ENCODE measurements at places on chromosomes 5 and 9. TPM values are rescaled to one million over a fixed set of nuclear protein-coding genes. Genes with fewer than 3 reads are reported as not detected.
A peak's percentile ranks its signal among the peaks of the same experiment; 100 is the strongest.

DNA sequence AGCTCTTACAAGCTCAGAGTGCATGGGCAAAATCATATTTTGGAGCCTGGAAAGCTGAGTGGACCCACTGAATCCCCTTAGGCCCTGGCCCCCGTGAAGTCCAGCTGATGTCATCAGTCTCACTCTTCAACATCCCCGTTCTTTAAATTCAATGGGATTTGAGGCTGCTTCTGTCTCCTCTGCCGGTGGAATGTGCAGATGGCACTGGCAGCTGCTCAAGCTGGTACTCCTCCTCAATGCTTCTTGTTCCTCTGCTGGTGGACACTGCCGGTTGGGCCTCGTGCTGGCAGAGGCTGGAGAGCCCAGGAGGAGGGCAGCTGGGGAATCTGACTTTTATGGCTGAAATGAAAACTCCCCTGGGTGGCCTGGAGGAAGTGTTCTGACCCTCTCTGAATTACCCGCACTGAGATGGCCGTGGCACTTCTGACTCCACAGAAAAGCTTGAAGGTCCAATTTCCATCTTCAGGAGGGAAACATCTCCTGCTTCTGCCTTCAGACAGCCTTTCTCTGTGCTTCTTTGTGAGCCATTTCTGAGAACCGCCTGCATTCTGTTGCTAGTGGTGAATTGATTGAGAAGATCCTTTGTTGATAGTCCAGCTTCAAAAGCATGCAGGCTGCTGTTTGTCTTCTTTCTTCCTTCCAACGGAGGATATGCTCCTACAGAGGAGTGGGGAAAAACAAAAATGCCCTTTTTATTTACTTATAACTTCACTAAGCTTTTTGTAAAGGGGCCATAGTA, 298.9 kb downstream of the TMEM38B start:
- H3K4me1 ChIP-seq: no peaks in the 10 kb centered on the region
- H3K4me3 ChIP-seq: no peak overlapping the region
- peak overlapping the region; percentile 68 for H3K27ac ChIP-seq
- no peaks in the 10 kb centered on the region for H3K27me3 ChIP-seq
- H3K36me3 ChIP-seq: no peaks in the 10 kb centered on the region
- no peak for DNase-seq

DNA sequence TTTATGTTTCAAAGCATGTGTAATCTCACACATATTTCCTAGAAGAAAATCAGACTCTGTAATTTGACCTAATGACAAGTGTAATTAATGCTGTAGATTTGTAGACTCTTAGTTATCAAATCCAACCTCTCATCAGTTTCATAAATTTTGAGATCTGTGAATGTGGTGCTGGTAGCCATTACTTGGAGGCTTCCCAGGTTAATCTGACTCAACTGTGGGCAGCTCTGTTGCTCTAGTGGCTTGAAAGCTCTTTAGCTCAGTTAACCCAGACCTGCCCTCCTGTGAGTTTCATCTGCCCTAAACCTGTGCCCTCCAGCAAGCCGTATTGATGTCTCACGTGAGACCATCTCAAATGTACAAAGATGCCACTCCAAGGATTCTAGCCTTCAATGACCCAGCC, 323.4 kb downstream of the FBXL7 start:
- H3K27ac ChIP-seq: no peak overlapping the region
- no peaks in the 10 kb centered on the region for H3K36me3 ChIP-seq
- H3K27me3 ChIP-seq: no peaks in the 10 kb centered on the region
- no peak for DNase-seq
- H3K4me3 ChIP-seq: no peak overlapping the region

- peaks cover 4% of the 10 kb centered on the region for H3K4me1 ChIP-seq
- no peaks in the 10 kb centered on the region for H3K27me3 ChIP-seq
- H3K27ac ChIP-seq: no peak overlapping the region
Measured at GRCh38 chr9:37760416-37761161, 7.0 kb downstream of the TRMT10B start.

GRCh38 chr5:149151717-149152116, 10.4 kb downstream of the ABLIM3 start:
- DNase-seq: peak; percentile 53
- no peaks in the 10 kb centered on the region for H3K27me3 ChIP-seq
- no peak overlapping the region for H3K27ac ChIP-seq

DNA sequence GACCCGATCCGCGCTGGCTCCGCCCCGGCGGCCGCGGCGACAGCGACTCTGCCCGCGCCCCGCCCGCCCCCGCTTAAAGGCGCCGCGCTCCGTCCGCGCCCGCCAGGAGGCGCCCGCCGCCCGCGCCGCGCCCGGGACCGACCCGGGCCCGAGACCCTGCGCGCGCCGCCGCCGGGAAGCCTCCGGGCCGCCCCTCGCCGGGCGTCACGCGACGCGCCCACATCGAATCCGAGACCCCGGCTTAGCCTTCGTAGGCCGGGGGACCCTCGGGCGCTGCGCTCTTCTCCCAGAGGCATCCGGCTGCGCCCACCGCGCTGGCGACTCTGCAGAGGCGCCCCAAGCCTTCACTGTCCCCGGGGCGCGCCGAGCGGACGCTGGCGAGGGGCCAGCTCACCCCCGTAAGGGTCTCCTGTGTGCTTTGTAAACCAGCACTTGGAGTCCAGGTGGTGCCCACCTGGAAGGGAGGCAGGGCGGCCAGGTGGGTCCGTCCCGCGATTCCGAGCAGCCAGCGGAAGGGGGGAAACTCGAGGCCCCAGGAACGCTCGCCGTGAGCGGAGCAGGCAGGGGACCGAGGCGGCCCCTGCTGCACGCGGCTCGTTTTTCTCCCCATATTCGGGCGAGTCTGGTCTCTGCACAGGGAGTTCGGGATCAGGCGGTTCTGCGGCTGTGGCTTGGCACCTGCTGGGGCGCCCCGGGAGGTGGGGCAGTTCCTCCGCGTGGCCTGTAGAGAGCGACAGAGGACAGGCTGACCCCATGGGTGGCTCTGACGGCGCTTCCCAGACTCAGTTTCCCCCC, 423 bp upstream of the ABCA2 start:
- DNase-seq: peak; percentile 83
- peaks cover 17% of the 10 kb centered on the region for H3K27me3 ChIP-seq
- no peaks in the 10 kb centered on the region for H3K36me3 ChIP-seq

DNA sequence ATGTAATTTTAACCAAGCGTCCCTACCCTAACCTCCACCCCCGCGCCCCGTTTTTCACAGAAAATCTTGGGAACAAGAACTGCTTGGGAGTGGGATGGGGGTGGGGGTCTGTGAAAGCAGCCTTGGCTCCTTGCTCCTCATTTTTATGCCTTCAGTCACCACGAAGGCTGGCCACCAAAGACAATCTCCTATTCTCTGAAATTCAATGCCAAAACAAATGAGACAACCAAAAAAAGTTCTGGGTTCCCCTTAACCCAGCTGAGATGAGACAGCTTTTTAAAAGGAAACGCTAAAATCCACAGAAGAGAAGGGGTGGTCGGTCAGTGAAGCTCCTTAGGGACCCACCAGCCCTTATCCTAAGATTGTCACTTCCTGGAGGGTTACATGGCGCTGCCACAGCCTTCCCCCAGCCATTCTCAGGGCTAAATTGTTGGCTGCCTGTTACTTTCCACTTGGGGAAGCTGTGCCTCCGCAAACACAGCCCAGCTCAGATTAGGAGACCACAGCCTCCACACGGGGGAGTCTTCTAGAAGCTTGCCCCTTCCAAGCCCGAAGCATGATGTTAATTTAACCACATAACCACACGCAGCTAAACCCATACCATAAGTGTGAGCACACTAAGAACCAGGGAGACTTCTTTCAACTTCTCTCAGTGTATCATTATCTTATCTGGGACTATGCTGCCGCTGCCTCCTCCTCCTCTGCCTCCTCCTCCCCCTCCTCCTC, 136.3 kb downstream of the FOXD1 start:
- H3K27ac ChIP-seq: no peak overlapping the region
- H3K4me1 ChIP-seq: no peaks in the 10 kb centered on the region
- no peaks in the 10 kb centered on the region for H3K36me3 ChIP-seq
- peaks cover 56% of the 10 kb centered on the region for H3K27me3 ChIP-seq

GRCh38 chr9:125374443-125375309, 113.0 kb downstream of the GAPVD1 start:
- H3K27me3 ChIP-seq: no peaks in the 10 kb centered on the region
- H3K4me1 ChIP-seq: no peaks in the 10 kb centered on the region
- DNase-seq: peak; percentile 93
- H3K27ac ChIP-seq: no peak overlapping the region

- no peaks in the 10 kb centered on the region for H3K36me3 ChIP-seq
- H3K4me1 ChIP-seq: no peaks in the 10 kb centered on the region
Measured at GRCh38 chr9:91443321-91443993, 19.8 kb upstream of the NFIL3 start.

SLC27A6 gene
- 7.2 TPM for total RNA-seq

DNA sequence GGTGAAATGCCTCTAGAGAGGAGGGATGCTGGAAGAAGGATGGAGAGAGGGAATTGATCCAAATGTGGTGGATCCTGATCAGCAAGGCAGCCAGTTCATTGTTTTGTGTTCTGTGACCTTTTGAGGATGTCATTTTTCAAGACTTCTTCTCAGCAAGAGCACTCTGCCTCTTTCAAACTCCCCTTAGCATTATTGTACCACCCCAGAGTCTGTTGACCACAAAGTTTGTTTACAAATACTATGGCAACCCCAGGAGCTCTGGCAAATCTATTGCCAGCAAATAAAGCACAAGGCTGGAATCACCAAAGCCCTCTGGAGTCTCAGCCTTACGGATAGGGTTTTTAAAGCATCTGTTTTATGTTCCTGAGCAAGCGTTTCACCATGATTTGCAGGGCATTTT, 76.2 kb upstream of the SLC1A3 start:
- no peak overlapping the region for H3K27ac ChIP-seq
- no peak overlapping the region for H3K4me3 ChIP-seq
- no peaks in the 10 kb centered on the region for H3K4me1 ChIP-seq

DNA sequence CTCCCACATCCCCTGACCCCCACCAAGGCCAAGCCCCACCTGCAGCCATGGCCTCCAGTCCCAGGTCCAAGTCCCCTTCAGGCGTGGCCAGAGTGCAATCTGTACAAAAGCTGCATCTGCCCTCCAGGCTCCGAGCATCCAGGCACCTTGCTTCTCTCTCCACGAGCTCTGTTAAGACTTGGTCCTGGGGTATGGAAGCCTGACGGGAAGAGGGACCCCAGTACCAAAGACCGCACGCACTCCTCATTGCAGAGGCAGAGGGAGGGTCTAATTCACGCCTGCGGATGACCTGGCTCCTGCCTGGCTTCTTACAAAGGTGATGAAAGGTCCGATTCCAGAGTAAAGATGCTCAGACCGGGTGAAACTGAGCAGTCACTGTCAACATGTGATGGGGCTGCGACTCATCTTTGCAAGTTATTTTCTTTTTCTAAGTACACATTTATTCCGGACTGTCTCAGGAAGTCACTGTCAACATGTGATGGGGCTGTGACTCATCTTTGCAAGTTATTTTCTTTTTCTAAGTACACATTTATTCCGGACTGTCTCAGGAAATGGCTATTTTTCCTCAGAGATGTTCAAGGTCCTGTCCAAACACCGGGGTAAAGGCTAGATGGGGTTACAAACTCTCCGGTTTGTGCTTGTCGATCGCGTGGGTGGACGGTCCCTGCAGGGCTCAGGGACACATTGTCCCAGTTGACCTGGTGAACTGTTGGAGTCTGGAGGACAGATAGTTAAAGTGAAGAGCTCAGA, 252.0 kb upstream of the IRX4 start:
- H3K4me3 ChIP-seq: no peak overlapping the region
- H3K36me3 ChIP-seq: no peaks in the 10 kb centered on the region
- H3K4me1 ChIP-seq: no peaks in the 10 kb centered on the region
- H3K27ac ChIP-seq: no peak overlapping the region
- no peaks in the 10 kb centered on the region for H3K27me3 ChIP-seq

- no peaks in the 10 kb centered on the region for H3K4me1 ChIP-seq
- DNase-seq: no peak
- no peak overlapping the region for H3K27ac ChIP-seq
- H3K27me3 ChIP-seq: no peaks in the 10 kb centered on the region
- no peaks in the 10 kb centered on the region for H3K36me3 ChIP-seq
Measured at GRCh38 chr5:179336126-179336870, 9.0 kb downstream of the ADAMTS2 start.

DNA sequence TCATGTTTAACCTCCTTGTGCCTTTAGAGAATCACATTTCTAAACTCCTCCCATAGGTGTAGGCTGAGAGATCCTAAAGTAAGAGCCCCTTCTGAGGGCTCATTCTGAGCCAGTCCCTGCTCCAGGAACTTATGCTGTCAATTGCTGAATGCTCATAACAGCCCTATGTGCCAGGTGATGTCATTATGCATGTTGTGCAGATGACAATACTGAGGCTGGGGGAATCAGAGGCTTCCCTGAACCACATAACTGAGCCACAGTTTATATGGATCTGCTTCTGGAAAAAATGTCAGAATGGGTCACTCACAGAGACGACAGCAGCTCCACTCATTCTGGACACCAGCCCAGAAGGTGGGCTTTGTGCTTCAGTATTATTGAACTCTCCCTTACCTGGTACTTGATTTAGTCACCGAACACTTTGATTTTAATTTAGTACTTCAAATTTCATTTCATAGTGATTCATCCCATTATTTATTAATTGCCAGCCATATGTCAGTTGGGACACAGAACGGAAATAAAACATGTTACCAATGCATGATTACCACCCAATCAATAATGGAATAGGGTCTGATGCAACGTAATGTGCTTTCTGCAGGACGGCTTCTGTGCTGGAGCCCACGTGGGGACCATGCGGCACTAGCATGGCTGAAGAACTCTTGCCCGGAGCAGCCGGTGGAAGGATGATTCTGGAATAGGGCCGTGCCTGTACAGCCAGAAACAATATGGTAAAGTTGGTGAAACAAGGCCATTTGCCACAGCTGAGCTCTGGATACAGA, 406.3 kb downstream of the IRX1 start:
- H3K27ac ChIP-seq: no peak overlapping the region
- no peak overlapping the region for H3K4me3 ChIP-seq
- no peak for DNase-seq
- no peaks in the 10 kb centered on the region for H3K4me1 ChIP-seq
- no peaks in the 10 kb centered on the region for H3K27me3 ChIP-seq

- H3K27me3 ChIP-seq: no peaks in the 10 kb centered on the region
- H3K27ac ChIP-seq: peak overlapping the region; percentile 54
- H3K4me1 ChIP-seq: peaks cover 6% of the 10 kb centered on the region
- peak overlapping the region; percentile 95 for H3K4me3 ChIP-seq
- peaks cover 4% of the 10 kb centered on the region for H3K36me3 ChIP-seq
Measured at GRCh38 chr5:36875051-36875789, 1.3 kb upstream of the NIPBL start.

SPOCK1 gene
- 33.7 TPM for total RNA-seq

ADGRV1 gene
- 97.6 TPM for total RNA-seq

GRCh38 chr5:118533156-118533555, 455.2 kb downstream of the DTWD2 start:
- H3K27me3 ChIP-seq: no peaks in the 10 kb centered on the region
- no peaks in the 10 kb centered on the region for H3K36me3 ChIP-seq
- peaks cover 3% of the 10 kb centered on the region for H3K4me1 ChIP-seq
- H3K27ac ChIP-seq: no peak overlapping the region
- no peak overlapping the region for H3K4me3 ChIP-seq
- DNase-seq: no peak

GRCh38 chr5:43045236-43045635, 5.1 kb upstream of the ANXA2R start:
- no peaks in the 10 kb centered on the region for H3K36me3 ChIP-seq
- no peak overlapping the region for H3K4me3 ChIP-seq
- peaks cover 64% of the 10 kb centered on the region for H3K27me3 ChIP-seq

GRCh38 chr5:126358525-126358924, 64.7 kb upstream of the GRAMD2B start:
- no peak overlapping the region for H3K27ac ChIP-seq
- no peaks in the 10 kb centered on the region for H3K4me1 ChIP-seq
- H3K36me3 ChIP-seq: no peaks in the 10 kb centered on the region
- H3K4me3 ChIP-seq: no peak overlapping the region
- no peak for DNase-seq

TAF11L10 gene
- total RNA-seq: not detected

BICD2 gene
- total RNA-seq: 20.7 TPM
